ENCODE measurements at places on chromosomes 2 and 18.

DNA sequence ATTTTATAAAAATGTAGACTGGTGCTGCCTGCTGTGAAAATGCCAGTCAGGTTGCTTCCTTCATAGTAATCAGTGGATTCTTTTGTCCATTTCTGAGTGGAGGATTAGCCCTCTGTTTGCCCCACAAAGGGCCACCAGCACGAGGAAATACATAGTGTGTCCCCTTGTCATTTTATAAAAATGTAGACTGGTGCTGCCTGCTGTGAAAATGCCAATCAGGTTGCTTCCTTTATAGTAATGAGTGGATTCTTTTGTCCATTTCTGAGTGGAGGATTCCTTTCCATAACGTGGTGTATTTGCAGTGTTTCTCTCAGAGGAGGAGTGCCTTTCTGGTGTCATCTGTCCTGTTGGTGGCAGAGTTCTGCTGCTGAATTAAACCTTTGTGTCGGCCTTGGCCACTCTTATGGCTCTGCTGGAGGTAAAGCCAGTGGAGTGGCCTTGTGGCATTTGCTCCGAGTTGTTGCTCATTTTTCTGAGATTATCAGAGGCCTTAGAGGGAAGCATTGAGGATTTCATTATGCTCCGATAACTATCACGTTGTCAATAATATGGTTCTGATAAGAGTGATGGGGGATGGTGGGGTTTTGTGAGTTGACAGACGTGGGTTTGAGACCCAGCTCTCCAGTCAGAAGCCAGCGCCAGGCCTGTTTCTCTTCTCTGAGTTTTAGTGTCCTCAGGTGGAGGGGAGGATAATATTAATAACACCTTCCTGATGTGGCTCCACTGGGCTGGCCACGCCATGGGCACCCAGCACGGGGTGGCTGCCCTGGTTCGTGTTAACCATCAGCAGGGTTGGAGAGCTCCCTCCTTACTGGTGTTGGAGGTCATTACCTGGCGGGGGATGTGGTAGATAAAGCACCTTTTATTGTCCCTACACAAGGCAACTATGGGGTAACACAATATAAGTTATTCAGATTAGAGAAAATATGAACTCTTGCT, 96.6 kb downstream of the NEDD4L start:
- no peak for DNase-seq

DNA sequence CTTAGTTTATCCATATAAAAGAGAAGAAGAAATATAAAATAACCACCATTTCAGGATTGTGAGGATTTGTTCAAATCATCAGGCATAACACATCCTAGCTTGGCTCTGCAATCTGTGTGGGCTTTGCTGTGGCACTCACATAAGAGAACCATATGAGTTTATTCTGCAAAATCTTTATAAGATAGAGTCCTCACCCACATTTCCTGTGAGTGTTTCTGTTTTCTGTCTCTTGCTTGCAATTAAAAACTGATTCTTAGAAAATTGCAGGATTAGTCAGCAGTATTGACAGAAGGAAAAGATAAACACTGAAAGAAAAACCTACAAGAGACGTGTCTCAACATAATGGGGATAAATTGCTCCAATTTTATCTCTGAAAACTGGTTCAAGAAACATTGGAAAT, 258.5 kb downstream of the RND3 start:
- DNase-seq, result no peak

DNA sequence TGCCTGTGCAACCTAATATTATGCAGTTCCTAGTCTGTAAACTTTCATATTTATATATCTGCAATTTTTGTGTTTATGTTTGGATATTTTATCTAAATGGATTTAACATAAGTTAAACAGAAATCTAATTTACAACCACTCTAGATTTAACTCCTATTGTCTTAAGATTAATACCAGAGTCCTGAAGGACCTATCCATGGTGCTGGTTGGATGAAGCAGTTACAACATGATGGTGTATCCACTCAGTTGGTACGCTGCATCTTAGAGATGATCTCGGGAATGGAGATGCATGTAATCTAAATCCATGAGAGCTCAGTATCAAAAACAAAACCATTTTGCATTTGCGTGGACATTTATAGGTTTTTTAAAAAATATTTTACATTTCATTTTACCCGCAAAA, 745.9 kb upstream of the SLC8A1 start:
- DNase-seq, result no peak

- no peak for DNase-seq
Measured at GRCh38 chr18:54551590-54551989, 39.5 kb upstream of the DYNAP start.

DNA sequence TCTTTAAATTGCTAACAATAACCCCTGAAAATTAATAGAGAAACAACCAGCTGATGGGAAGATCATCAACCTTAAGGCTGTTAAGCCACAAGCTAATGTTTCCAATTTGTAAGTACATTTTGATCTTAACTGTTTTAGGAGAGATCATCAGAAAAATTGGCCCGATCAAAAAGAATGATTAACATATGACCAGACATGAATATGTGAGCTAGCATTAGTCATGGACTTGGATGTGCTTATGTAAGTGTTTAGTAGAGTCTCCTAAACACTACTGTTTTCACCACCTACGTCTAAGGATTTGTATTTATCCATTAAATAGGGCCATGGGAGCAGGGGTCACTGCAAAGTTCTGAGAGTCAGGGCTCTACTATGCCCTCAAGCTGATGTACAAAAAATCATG, 4.3 kb downstream of the LMAN1 start:
- DNase-seq, result no peak

DNA sequence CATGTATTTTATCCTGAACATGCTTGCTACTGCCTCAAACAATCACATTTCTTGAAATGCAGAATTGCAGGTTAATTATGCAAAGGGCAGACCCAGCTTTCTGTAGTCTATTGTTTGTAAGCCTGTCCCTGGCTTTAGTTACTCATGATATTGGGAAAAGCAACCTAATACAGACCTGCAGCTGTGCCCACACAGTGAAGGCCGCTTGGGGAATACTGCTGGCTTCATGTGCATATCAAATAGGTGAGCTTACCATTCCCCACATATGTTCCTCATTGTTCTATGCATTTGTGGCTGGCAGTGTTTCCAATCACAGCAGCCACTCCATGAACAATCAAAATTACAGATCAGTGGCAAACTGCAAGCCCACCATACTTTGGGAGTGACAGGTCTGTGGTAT, 186.3 kb downstream of the TMEM163 start:
- DNase-seq, result no peak

GRCh38 chr18:27447451-27447881, 262.4 kb upstream of the CHST9 start:
- DNase-seq, result no peak

GRCh38 chr18:47772374-47773248, 157.8 kb downstream of the SMAD2 start:
- peak; percentile 76 for DNase-seq

- no peak for DNase-seq
Measured at GRCh38 chr2:140067661-140068060, 1287.5 kb upstream of the NXPH2 start.

GRCh38 chr18:72868585-72869225, 918 bp upstream of the NETO1 start:
- no peak for DNase-seq

- no peak for DNase-seq
Measured at GRCh38 chr2:168145011-168145410, 102.4 kb downstream of the STK39 start.

DNA sequence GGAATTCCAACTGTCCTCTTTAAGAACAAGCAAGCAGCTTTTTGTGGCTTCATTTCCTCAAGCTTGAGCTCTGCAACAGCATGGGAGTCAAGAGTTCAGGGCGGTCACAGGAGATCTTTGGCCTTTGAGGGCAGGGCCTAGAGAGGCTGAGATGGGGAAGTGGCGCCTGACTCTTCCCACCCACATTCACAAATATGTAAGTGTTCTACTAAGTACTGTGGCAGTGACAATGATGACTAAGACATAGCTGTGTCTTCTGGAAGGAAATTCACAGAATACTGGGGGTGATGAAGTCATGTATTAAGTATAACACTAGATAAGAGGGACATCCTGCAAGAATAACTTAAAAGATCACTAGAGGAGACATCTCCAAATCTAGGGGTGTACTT, 15.0 kb downstream of the RND3 start:
- no peak for DNase-seq

DNA sequence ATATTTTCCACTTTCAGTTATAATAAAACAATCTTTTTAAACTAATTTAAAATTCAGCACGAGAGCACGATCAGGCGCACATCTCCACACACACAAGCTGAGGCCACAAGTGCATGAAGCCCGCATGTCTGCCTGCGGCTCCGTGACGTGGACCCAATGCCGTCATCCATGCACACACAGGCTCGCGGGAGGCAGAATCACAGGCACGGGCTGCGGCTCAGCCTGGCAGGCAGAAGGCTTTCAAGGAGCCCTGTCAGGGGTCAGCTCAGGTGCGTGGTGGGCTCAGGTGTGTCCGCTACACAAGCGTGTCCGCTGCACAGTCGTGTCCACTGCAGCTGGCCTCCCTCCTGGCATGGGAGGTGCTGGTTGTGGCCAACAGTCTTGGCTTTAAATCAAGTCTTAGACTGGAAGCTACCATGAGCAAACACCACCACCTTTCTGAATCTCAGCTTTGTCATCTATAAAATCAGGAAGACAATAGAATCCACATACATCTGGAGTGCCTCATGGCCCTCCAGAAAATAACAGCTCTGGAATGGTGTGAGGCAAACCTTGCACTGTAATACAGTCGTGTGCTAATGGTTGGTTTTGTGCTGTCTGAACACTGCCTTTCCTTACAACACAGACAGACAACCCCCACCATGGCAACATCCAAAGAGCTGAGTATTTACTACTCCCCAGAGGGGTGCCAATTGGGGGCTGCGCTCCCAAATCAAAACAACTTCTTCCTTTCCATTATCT, 210.1 kb downstream of the NDUFA10 start:
- no peak for DNase-seq

- DNase-seq, result peak; percentile 44
Measured at GRCh38 chr2:96260387-96261260, 5.2 kb downstream of the TMEM127 start.

DNA sequence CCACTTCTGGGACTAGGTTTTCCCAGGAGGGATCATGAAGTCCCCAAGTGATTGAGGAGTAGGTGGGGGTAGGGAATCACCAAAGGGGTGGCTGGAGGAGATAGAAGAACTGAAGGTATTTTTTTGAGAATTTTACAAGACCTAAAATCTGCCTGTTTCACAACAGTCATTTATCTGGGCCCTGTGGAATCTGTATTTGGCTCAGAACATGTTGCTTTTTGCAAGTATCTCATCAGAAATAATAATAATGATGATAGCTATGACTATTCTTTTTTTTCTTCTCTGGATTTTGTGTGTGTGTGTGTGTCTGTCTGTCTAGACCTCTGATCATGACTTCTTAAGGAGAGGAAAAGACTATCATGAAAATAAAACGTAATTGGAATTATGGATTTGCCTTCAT, 13.9 kb downstream of the STON1 start:
- DNase-seq, result no peak

GRCh38 chr2:237432484-237433092, 18.6 kb upstream of the COL6A3 start:
- peak; percentile 94 for DNase-seq

GRCh38 chr2:226461981-226462380, 337.6 kb downstream of the IRS1 start:
- DNase-seq, result no peak

Measured in stimulated activated CD4-positive, alpha-beta T cell treated with anti-CD3 and anti-CD28 coated beads, Interleukin-15, amount 100 ng/mL, for 24 hours (primary cell).